ENCODE measurements at places on chromosomes 4 and X. TPM values are rescaled to one million over a fixed set of nuclear protein-coding genes. Genes with fewer than 3 reads are reported as not detected.

DNA sequence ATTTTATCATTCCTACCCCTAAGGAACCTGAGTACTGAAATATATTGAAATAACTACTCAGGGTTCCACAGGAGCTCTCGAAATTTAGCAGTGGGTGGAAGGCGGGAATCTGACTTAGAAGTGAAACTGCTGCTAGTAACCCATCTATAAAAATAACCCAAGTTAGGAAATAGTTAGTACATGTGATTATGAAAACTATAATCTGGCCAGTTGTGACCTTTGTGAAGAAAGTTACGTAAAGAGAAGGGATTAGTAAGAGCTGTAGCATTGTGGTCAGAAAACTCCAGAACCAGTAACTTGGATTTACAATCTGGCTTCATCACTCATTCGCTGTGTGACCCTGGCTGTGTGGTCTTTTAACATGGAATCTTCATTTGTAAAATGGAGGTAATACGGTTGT lies 175.5 kb downstream of the RAPGEF2 start:
- no peak for DNase-seq

GRCh38 chr4:148229028-148229427 lies 213.2 kb downstream of the NR3C2 start:
- no peak for DNase-seq

DNA sequence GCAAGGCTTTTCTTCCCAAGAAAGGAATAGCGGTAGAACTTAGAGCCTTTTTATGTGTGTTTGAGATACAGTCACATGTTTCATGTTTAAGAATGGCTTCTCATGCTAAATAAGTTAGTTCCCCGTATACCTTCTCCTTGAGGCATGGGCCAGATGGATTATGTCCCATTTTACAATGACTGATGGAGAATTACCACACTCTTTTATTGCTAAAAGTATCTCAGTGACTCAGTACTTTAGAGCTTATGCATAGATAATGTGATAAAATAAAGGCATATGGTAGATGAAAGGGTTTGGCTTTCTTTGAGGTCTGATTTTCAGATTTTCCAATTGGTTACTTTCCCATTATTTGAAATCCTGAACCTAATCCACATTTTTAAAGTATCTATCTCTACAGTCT lies 121.8 kb upstream of the BMPR1B start:
- DNase-seq: no peak

- no peak for DNase-seq
These were observed 304.4 kb downstream of the DHX15 start for GRCh38 chr4:24279911-24280375.

Gene EXOC1L
- total RNA-seq: not detected

GRCh38 chrX:47623540-47624027 lies 3.9 kb upstream of the SYN1 start:
- DNase-seq: peak; percentile 51
